ENCODE measurements at places on chromosomes 4 and X.

GRCh38 chr4:60611762-60612496 lies 588.2 kb upstream of the ADGRL3 start:
- DNase-seq: no peak

- no peak for DNase-seq
These were observed 34.0 kb downstream of the LDOC1 start for GRCh38 chrX:141142946-141143345.

- DNase-seq: no peak
These were observed 243.3 kb downstream of the SLC7A11 start for GRCh38 chr4:137998666-137999429.

GRCh38 chrX:46456125-46456922 lies 88.9 kb downstream of the ZNF674 start:
- no peak for DNase-seq

DNA sequence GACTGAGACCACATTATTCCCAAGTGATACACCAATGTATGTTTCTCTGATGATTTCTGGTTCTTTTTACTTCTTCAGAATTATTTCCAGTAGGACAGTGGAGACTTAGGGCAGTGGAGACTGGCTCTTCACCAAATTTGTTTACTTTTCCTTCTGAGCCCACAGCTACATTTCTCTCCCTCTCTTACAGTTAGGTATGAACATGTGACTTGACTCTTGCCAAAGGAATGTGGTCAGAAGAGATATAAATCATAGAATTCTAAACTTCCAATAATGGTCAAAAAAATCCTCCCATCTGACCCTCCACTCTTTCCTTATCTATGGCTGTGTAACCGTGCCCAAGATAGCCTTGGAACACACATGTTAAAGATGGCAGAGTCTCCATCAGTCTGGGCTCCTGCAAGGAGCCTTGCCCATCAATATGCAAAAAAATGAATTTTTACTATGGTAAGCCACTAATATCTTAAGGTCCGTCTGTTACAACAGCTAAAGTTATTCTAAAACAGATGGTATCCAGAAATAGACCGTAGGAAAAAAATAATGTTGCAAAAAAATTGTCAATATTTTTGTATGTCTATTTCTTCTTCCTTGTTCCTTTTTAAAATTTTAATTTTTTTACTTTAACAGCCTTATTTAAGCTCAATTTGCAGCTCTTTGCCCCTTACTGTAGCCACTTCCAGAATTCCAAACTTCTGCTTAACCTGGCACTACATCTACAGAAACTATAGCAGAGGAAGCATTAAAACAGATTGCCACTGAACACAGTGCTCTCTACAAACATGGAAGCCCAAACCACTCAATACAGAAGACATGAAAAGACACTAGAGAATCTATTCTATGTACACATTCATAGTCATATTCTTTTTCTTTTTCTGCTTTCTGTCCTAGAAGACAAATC lies 260.7 kb downstream of the COL25A1 start:
- no peak for DNase-seq

GRCh38 chrX:21838937-21839333 lies 482 bp upstream of the MBTPS2 start:
- DNase-seq: peak; percentile 17

DNA sequence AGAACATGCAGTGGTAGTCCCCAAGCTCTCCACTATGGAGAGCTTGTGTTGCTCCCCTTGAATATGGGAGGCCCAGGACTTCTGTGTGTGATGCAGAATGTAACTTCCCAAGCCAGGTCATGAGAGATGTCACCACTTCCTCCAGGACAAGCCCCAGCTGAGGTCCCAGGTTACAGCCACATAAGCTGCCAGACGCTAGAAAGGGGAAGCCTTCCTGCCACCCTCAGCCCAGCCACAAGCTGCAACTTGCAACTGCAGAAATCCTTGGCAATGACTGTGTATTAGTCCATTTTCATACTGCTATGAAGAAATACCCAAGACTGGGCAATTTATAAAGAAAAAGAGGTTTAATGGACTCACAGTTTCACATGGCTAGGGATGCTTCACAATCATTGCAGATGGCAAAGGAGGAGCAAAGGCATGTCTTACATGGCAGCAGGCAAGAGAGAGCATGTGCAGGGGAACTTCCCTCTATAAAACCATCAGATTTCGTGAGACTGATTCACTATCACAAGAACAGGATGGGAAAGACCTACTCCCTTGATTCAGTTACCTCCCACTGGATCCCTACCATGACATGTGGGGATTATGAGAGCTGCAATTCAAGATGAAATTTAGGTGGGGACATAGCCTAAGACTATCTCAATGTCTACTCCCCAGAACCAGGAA lies 91.5 kb upstream of the DHX15 start:
- no peak for DNase-seq

DNA sequence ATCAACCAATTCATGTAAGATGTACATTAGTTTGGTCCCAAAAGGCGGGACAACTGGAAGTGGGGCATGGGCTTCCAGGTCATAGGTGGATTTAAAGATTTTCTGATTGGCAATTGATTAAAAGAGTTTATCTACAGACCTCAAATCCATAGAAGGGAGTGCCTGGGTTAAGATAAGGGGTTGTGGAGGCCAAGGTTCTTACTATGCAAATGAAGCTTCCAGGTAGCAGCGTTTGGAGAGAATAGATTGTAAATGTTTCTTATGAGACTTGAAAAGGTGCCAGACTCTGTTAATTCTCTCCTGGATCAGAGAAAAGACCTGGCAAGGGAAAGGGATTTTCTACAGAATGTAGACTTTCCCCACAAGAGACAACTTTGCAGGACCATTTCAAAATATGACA lies 2.4 kb downstream of the MGST2 start:
- no peak for DNase-seq

DNA sequence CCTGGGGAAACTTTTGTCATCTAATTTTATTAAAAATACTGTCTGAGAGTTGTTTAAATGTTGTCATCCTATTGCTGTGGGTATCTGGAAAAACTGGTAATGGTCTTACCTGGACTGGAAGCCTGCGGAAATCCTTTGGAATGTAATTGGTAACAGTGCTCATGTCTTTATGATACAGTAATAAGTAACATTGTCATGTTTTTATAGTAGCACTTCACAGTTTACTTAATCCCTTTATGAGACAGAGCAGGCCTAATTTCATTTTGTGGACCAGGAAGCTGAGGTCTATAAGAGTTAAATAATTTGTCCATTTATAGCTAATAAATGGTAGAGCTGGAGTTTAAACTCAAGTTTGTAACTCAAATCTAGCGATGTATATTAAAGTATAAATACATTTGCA lies 88.3 kb downstream of the TRAPPC11 start:
- no peak for DNase-seq

- DNase-seq: peak; percentile 7
These were observed 167.9 kb downstream of the SMIM20 start for GRCh38 chr4:26081795-26082498.

DNA sequence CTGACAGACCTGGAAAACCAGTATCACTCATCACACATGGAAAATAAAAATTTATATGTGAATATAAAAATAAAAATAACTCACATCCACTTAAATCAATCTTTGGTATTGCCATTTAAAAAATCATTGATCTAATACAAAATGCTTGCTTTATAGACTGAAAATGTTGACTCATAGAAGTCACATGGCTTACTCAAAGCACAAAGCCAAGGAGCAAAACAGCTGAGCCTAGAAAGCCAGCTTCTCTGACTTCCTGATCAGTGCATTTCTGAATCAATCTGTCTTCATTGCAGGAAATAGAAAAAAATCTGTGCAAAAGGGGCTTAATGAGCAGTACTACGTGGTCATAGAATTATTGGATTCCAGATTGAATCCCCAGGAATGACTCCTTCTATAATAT lies 176.9 kb upstream of the HS3ST1 start:
- DNase-seq: no peak

- no peak for DNase-seq
These were observed 476.0 kb upstream of the FTHL17 start for GRCh38 chrX:31547816-31548215.

- no peak for DNase-seq
These were observed 1.1 kb downstream of the CFAP299 start for GRCh38 chr4:80336582-80336981.

DNA sequence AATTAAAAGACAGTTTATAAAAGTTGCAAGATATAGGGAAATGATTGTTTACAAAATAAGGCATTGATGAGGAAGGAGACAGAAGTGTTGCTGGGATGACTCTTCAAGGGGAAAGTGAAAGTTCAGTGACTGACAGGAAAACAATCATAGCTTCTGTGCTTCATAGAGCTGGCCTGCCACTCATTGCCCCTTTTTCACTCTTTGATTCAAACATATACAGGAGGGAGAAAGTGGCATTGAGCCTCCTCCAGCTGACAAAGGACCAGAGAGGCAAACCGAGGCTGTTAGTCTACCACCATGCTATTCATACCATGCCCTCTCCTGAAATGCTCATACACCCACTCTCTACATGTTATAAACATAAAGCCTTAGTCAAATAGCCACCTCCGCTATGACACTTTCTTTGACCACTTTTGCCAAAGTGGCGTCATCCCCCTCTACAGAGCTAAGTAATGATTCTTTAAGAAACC lies 79.2 kb upstream of the ATOH1 start:
- no peak for DNase-seq

DNA sequence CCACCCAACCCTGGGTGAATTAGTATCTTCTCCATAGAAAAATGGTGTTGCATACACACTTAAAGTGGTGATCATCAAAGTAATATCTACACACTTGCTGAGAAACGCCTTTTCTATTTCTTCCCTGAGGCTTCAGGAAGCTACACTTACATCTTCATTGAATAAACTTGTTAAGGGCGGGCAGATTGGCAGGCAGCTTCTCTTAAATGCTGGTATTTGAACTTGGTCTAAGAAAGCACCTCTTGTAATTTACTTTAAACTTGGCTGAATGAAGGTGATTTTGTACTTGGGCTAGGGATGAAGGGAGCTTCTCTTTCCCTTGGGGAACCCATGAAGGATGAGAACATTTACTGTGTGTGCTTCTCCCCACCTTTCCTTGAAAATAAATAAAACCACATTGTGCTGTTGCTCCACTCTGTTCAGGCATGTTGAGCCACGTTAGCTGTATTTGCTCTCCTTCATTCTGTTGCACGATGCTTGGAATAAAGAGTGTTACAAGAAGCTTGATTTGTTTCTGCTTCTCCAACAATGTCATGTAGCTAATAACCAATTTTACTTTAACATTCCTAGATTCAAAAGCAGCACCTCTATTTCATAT lies 430.1 kb downstream of the ANKRD50 start:
- no peak for DNase-seq

DNA sequence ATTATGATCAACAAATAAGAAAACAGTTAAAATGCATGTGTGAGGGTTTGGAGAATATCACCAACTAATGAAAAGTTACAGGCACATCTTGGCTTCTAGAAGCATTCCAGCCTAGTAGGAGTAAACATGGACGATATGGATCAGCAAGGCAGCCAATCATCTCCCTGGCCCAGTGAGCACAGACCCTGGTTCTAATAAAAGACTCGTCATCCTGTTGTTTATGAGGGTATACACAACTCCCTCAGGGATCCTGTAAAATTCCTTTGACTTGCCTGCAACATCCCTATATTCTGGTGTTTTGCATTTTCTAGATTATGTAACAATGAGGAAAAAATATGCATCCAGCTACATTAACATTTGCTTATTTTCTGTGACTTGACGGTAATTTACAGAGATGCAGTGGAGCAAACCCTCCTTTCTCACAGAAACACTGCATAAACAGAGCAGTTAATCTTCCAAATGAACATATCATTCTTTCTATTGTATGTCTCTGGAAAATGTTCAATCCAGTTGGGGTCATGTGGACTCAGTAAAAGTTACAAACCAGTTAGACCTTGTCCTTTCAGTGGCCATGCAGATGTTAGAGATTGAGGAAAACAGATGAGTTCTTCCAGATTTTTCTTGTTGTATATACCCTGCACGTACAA lies 88.9 kb upstream of the NDP start:
- DNase-seq: no peak

GRCh38 chrX:66328950-66329596 lies 165.0 kb downstream of the HEPH start:
- DNase-seq: no peak

DNA sequence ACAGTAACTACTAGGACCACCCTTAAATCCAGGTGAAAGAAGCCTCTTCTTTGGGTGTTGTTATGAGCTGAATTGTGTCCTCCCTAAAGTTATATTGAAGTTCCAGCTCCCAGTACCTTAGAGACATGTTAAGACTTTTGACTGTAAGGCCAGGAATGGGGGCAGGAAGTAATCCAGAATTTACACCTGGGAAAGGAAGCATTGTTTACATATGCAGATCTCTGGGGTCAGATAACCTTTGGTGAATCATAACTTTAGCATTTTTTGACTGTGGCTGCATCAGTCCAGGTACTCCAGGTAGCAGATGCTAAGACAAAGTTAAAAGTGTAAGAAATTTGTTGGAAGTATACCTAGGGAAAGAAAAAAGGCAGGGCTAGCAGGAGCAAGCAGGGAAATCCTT lies 104.9 kb upstream of the CENPE start:
- DNase-seq: no peak

- no peak for DNase-seq
These were observed 20.1 kb downstream of the LYAR start for GRCh38 chr4:4269856-4270255.

DNA sequence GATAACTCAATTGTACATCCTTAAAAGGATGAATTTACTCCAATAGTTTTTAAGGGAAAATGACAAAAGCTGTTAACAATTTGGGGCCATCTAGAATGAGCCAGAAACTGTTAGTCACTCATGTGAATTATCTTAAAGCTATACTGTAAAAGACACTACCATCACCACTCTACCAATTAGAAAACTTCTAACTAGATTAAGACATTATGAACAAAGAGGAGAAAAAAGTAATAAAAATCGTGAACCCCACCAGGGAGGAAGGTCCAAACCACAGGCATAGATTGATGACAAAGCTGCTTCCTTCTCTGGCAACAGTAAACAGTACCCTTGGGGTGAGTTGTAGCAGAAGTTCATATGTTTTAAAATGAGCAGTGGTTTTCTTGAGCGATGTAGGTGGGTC lies 106.1 kb downstream of the PDGFC start:
- DNase-seq: no peak

DNA sequence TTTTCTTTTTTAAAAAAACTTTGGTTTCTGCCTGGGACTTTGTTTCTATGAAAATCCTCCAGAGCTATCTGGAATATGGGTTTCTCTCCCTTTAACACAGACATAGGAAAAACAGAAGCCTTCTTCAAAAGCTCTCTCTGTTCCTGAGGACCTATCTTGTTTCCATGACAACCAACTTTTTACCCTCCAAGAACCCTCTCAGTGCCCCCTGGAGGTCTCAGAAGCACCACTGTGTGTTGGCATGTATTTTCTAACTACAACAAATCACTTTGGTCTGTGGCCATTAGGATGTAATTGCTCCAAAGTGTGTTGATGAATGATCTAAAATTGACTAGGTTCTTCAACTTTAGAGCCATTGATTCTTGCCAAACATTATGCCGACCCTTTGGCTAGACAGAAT lies 1331.6 kb downstream of the ADGRL3 start:
- no peak for DNase-seq
